Type B pancreatic cell (in vitro differentiated cells): ENCODE measurements at places on chromosomes 12 and 14.

GRCh38 chr12:110123919-110124268 lies 263 bp upstream of the IFT81 start:
- no peak for DNase-seq

GRCh38 chr12:121911824-121912585 lies 6.4 kb upstream of the CFAP251 start:
- no peak for DNase-seq

DNA sequence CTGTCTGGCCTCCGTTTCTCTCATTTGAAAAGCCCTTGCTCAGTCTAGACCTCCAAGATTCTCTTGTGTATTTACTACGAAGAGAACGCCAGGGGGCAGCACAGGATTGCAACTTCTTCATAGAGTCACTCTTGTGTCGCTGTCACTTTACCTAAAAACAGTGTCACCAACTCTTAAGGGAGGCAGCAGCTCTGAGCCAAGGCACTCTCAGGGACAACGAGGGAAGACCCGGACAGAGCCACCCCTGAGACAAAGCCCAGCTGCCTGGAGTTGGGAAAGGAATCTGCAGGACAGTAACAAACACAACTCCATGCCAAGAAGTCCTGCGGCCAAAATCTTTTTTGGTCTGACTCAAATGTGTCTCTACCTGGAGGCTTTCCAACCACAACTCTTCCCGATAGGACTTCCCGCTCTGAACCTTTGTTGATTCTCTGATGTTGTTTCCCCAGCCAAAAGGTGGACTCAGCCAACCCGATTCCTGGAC lies 9.6 kb upstream of the RPAP3 start:
- DNase-seq = no peak

GRCh38 chr12:108193917-108194316 lies 64.8 kb downstream of the WSCD2 start:
- DNase-seq = no peak

DNA sequence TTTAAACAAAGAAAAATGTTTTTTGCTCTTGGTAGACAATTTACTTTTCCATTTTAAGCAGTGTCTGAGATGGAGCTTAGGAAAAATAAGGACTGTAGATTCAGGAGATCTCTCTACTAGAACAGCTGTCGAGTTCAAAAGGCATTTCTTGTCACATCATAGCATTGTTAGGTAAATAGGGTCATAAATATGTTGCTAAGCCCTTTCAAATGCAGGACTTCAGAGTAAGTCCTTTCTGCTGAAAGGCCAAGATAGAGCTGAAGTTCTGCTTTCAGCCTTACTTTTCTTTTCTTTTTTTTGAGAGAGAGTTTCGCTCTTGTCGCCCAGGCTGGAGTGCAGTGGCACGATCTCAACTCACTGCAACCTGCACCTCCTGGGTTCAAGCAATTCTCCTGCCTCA lies 98.2 kb downstream of the SYNE2 start:
- DNase-seq = no peak

DNA sequence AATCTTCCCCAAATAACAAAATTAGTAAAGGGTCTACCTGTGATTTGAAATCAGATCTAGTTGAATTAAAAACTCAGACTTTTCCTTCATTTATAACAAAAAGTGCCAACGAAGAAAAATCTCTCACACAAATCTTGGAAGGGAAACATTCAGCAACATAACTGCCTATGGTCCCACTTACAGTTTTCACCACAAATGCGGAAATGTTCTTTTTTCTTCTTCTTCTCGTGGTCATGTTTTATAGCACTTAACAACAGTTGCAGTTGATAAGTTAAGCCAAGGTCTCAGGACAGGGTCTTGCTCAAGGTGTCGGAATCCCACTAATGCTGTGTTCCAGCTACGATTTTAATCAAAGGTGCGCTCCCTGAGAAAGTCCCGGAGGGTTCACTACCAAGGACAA lies 10.1 kb downstream of the RNASE6 start:
- DNase-seq = no peak

DNA sequence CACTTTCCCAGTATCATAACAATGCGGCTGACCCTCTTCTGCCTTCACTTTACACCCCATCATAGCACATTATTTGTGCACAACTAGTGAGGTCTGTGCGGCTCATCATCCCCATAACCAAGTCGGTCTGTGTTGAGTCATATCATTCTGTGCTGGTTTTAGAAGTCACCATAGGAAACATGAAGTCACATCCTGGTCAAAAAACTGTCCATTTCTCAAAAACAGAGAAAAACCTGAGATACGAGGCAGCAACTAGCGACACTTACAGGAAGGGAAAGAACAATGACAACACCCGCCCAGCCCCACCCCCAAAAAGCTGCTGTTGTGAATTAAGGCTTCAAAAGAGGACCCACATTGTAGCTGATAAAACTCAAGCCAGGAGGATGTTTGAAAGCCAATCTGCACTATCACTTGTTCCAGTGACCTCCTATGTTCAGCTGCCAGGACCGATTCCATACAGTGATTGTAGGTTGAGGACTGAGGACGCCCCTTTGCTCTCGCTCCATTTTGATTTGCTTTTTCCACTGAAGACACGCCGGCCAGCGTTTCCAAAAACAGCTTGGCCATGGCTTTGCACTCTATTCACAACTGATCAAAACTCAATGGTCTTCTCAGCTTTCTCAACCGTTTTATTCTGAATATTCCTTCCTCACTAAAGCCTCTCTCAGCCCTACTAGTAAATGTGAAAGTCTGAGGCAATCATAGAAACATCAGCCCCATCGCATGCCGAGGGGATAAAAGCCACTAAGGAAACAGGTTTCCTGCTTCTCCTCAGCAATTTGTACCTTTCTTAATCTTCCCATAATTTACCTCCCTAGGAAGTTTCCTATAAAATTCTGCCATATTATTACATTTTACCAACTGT lies 87.5 kb downstream of the DUSP16 start:
- DNase-seq = no peak

DNA sequence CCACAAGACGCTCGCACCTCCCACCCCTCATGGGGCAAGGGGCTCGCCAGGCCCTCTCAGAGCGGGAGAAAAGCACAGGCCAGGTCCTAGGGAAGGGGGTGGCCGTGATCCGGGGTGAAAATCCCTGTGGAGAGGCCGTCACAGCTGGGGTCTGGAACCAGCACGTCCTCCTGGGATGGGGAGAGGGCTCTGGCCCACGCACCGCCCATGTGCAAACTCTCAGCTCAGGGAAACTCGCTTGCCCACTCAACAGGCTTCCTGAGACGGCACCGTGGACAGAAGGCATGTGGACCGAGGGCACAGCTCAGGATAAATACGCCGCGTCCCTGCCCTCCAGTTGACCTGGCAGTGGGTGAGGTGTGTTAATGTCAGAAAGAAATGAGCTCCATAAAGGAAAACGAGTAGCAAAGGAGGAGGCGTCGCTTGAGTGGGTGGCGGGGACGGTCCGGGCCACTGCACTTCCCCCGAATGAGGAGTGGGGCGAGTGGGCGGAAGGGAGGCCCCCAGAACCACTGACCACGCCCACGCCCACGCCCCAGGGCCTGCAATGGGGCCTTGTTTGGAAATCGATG lies 57.6 kb upstream of the GALNT9 start:
- DNase-seq = no peak

GRCh38 chr12:110778833-110779577 lies 36.3 kb upstream of the PPP1CC start:
- no peak for DNase-seq

GRCh38 chr14:96261772-96262655 lies 6.0 kb downstream of the BDKRB1 start:
- DNase-seq = no peak
